ENCODE measurements at places on chromosomes 13 and 19.

GRCh38 chr13:29563941-29564340, 31.5 kb downstream of the SLC7A1 start:
- no peak for DNase-seq

DNA sequence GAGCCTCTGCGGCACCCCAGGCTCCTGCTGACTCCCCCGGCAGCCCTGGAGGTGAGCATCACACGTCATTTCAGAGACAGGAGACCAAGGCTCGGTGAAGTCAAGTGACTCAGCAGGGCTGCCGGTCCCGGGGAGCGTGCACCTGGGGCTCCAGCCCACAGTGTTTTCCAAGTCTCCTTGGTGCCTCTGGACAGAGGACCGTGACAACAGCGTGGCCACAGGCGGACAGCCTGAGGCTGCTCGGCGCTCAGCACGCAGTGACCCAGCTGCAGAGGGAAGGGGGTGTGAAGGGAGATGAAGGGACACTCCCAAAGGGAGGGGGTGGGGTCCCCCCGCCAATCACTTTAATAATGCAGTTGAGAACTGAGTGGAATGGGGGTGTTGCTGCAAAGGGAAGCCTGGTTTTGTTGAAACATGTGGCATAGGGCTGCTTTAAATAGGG, 17.5 kb upstream of the ASPDH start:
- DNase-seq: no peak

DNA sequence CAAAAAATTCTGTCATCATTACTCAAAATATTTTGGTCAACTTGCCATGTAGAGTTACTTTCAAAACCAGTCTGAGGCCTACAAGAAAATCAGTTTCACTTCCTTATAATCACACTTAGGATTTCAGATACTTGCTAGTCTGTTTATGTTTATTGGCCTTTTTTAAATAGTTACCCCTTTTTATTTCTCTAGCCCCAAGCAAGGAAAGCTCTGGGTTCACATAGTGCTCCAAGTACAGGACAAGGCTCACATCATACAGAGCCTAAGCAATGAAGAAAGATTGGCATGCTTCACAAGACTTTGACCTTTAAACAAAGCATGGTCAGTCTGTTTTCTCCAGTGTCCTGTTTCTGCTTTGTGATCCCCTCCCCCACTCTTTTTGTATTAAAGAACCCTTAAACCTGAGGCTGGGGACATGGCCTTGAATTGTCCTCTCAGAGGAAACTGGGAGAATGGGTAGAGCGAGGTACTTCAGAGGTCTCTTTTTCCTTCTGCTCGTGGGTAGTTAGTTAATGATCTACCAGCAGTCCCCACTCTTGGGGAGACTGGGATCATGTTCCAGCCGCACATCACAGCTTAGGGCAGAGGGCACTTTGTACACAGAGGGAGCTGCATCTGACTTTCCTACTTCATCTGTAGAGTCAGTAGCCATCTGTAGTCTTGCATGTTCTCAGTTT, 30.7 kb downstream of the CEACAM1 start:
- no peak for DNase-seq

DNA sequence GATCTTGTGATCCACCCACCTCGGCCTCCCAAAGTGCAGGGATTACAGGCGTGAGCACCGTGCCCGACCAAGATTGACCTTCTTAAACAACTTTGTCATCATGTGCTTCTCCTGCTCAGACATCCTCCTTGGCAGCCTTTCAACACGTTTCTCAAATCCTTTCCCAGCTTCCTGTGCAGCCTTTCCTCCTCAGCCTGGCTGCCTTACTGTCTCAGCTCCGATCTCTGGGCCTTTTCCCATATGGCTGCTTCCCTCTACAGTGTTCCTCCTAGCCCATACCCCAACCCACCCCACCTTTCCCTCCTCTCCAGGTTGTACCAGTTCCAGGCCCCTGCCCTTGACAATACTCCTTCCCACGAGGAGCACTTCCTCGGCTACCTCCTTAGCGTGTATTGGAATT, 7.2 kb downstream of the PHF11 start:
- DNase-seq: no peak

DNA sequence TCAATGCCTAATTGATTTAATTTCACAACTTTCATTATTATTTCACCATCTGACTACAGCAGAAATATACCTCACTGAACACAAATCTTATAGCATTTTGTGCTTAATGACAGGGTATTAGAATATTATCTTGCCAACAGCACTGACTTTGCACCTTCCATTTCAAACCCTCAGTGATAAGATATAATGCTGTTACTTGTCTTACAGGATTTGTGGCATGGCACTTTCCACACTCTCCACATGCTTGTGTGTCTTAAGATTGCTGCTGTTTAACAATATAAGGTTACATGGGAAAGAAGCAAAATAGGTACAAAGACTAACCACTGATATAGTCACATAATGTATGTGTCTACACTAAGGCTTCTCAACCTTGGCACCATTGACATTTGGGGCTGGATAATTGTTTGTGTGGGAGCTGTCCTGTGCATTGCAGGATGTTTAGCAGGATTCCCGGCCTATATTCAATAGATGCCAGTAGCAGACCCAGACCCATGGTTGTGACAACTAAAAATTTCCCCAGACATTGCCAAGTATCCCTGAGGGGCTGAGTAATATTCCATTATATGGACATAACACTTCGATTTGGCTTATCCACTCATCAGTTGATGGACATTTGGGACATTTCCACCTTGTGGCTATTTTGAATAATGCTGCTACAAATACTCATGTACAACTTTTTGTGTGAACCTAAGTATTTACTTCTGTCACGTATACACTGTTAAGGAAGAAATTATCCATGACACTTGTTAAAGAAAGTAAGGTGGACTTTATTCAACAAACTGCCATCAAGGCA, 5.7 kb upstream of the DIAPH3 start:
- no peak for DNase-seq

DNA sequence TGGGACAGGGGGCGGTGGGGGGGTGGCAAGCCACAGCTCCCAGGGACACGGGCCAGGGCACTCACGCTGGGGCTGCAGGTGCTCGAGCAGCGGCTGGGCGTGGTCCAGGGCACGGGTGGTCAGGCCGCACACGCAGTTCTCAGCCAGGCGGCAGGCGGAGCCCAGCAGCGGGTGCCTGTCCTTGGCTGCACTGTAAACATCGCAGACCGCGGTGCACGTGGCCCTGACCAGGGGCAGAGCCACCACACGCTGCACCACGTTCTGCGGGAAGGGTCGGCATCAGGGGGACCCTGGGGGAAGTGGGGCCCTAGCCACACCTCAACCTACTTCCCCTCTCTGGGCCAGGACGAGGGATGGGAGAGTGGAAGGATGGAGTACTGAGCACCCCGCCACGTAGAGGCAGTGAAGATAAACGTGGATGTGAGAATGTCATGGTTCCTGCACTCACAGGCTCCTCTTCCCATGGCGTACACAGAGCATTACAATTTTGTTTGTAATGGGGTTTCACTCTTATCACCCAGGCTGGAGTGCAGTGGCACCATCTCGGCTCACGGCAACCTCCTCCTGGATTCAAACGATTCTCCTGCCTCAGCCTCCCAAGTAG, 3.4 kb downstream of the PLIN5 start:
- DNase-seq: no peak

- DNase-seq: no peak
These were observed 866 bp upstream of the LMO7 start for GRCh38 chr13:75635101-75635827.

DNA sequence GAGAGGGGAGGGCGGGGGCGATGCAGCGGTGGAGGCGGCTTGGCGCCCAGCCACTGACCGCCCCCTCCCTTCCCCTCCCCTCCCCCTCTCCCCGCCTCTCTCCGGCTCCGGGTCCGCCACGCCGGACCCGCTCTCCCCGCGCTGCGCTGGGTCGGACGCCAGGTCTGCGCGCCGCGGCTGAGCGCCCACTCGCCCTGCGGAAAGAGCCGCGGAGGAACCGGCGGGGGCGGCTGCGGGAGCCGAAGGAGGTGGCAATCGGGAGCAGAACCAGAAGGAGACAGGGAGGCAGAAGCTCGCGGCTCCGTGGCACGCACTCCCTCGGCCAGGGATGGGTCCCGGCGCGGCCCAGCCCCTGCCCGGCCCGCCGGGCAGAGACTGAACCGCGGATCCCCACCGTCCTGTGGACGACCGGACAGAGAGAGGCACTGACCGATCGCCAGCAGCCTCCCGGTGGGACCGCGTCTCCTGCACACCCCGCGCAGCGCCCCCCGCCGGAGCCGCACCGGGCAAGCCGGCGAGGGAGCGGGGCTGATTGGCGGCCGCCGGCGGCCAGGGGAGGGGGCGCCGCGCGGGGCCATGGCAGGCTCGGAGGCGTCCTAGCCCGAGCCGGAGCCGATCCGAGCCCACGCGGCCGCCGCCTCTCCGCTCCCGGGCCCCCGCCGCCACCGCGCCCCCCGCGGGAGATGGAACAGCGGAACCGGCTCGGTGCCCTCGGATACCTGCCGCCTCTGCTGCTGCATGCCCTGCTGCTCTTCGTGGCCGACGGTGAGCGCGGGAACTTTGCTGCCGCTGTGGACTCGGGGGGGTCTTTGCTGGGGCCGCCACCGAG, at the start of gene VSTM2B:
TSS of gene VSTM2B (plus strand) at position 94 of the 829 bp plus-strand sequence. CDS start at position 684, 590 bp downstream.
- DNase-seq: no peak

GRCh38 chr19:2278459-2279158, 3.4 kb downstream of the PEAK3 start:
- DNase-seq: no peak

DNA sequence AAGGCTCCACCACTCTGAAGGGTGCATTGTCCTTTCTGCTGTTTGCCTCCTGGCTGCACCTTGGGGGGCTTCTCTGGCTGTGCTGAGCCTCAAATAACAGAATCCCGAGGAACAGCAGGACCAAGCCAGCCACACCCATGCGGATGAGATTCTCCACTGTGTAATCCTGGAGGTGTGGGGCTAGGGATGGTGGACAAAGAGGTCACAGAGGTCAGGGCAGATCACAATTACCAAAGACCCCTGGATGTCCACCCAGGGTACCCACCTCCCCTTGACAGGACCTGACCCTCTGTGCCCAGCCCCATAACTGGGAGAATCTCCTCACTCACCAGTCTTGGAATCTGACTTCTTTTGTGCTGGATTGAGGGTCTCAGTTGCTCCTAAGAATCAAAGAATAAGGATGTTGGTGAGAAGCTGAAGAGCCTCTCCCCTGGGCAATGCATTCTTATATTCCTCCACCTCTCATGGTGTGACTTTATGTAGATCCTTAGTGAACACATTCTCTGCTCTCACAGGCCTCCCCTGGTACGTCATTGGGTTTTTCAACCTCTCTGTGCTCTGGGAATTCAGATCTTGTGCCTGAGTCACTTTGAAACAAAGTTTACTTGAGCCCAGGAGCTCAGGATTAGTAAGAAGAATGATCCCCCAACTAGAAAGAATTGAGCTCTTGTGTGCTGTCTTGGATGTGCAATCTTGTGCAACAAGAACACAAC, 5.2 kb downstream of the LILRA4 start:
- DNase-seq: no peak

GRCh38 chr19:3914199-3914598, 18.7 kb upstream of the NMRK2 start:
- DNase-seq: no peak

GRCh38 chr13:109400624-109401257, 385.6 kb downstream of the IRS2 start:
- DNase-seq: no peak

GRCh38 chr13:96816874-96817273, 177.4 kb downstream of the OXGR1 start:
- DNase-seq: no peak

- DNase-seq: no peak
These were observed 23.2 kb downstream of the PDX1 start for GRCh38 chr13:27942972-27943371.

GRCh38 chr13:110227864-110228643, 78.9 kb downstream of the COL4A1 start:
- no peak for DNase-seq

- no peak for DNase-seq
These were observed 135.1 kb upstream of the FRY start for GRCh38 chr13:31896427-31896826.

- DNase-seq: no peak
These were observed 11.2 kb downstream of the IL17D start for GRCh38 chr13:20714563-20715329.

DNA sequence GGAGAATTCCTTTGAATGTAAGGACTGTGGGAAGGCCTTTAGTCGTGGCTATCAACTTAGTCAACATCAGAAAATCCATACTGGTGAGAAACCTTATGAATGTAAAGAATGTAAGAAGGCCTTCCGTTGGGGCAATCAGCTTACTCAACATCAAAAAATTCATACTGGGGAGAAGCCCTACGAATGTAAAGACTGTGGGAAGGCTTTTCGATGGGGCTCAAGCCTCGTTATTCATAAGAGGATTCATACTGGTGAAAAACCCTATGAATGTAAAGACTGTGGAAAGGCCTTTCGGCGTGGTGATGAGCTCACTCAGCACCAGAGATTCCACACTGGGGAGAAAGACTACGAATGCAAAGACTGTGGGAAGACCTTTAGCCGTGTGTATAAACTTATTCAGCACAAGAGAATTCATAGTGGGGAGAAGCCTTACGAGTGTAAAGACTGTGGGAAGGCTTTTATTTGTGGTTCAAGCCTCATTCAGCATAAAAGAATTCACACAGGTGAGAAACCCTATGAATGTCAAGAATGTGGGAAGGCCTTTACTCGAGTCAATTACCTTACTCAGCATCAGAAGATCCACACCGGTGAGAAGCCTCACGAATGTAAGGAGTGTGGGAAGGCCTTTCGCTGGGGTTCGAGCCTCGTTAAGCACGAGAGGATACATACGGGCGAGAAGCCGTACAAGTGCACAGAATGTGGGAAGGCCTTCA, 39.2 kb downstream of the ZNF331 start:
- DNase-seq: no peak

DNA sequence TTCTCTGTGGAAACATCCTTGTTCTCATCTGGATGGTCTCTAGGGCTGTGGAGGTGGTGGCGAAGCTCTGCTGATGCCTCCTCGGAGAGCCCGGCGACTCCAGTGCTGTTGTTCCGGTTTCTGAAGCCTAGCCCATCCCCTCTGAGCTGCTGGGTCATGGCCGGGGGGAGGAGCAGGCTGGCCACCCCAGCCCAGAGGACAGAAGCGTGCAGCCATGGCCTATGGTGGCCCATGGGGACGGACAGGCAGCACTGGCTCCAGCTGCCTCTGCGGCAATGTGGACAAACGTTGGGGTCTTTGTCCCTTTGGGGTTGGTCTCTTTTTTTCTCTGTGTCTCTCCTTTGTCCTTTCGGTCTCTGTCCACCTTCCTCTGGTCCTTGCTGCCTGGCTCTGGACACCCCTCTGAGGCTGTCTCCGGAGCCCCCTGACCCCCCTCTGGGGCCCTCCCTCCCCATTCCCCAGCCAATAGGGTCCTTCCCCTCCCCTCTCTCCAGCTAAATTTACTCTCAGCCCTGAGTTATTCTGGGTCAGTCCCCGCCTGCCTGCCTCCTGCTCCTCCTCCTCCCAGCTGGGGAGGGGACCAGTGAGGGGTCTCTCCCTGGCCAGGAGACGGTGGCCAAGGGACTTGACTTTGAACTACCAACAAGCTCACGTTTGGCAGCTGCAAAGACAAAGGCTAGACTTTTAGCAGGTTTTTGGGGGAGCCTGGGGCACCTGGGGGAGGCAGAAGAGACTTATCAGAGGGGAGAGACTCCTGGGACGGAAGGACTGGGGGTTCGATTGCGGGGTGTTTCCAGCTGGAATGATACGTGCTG, at the start of gene HRC:
TSS of gene HRC (minus strand) at position 392 of the 815 bp plus-strand sequence. CDS start at position 233, 159 bp downstream.
- no peak for DNase-seq

All from epithelial cell of esophagus (primary cell).